ENCODE measurements at places on chromosomes 4 and X. TPM values are rescaled to one million over a fixed set of nuclear protein-coding genes. Genes with fewer than 3 reads are reported as not detected.

The TENM3 gene
- 68.4 TPM for total RNA-seq

DNA sequence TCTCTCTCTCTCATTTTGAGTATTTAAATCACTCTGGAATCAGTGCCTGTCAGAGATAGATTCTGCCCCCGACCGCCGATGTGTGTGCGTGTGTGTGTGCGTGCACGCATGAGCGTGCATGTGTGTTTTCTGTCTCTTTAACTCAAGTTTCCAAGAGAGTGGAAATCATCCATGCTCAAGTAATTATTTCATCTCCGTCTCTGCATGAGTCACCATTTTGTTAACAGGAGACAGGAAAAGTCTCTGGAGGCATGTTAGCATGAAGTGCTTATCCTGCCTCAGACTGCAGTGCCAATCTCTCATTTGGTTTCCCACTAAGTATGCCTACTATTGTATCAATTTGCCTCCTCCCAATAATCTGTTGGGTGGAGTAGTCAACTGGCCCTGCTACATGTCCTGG is 182.9 kb upstream of the NHS start:
- no peak for DNase-seq

- DNase-seq, result no peak
Observed at GRCh38 chr4:31086756-31087330, 366.7 kb downstream of the PCDH7 start.

DNA sequence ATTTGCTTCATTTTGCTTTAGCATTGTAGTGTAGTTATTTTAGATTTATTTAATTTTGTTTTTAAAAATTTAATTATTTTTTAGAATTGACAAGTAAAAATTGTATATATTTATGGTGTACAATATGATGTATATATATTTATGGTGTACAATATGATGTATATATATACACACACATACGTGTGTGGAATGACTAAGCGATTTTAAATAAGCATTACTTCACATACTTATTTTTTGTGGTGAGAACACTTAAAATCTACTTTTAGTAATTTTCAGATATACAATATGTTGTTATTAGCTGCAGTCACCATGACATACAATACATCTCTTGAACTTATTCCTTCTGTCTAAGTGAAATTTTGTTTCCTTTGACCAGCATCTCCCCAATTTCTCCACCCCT is 172.9 kb downstream of the SPRY1 start:
- DNase-seq, result no peak

- DNase-seq, result no peak
Observed at GRCh38 chr4:157674699-157675098, 454.2 kb downstream of the GRIA2 start.

GRCh38 chrX:73401591-73402266 is 45.1 kb upstream of the CDX4 start:
- DNase-seq, result no peak

GRCh38 chr4:48187813-48188212 is 53.8 kb upstream of the TXK start:
- no peak for DNase-seq

Data from osteoblast (primary cell).